ENCODE measurements at places on chromosomes 3 and 15.

GRCh38 chr3:57283334-57283733 lies 9.2 kb downstream of the ASB14 start:
- DNase-seq: no peak

- DNase-seq: no peak
Measured at GRCh38 chr3:99901200-99901926, 83.7 kb downstream of the CMSS1 start.

DNA sequence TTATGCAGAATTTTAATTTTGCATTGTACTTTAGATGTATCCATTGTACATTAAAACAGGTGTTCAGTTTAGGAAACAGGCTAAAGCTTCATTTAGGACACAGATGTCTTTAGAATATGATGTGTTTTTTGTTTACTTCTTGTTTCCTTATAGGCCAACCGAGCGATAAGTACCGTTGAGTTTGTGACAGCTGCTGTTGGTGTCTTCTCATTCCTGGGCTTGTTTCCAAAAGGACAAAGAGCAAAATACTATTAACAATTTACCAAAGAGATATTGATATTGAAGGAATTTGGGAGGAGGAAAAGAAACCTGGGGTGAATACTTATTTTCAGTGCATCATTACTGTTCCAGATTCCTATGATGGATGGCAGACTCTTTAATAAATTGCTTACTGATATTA lies 29.4 kb downstream of the PLAAT1 start:
- no peak for DNase-seq

DNA sequence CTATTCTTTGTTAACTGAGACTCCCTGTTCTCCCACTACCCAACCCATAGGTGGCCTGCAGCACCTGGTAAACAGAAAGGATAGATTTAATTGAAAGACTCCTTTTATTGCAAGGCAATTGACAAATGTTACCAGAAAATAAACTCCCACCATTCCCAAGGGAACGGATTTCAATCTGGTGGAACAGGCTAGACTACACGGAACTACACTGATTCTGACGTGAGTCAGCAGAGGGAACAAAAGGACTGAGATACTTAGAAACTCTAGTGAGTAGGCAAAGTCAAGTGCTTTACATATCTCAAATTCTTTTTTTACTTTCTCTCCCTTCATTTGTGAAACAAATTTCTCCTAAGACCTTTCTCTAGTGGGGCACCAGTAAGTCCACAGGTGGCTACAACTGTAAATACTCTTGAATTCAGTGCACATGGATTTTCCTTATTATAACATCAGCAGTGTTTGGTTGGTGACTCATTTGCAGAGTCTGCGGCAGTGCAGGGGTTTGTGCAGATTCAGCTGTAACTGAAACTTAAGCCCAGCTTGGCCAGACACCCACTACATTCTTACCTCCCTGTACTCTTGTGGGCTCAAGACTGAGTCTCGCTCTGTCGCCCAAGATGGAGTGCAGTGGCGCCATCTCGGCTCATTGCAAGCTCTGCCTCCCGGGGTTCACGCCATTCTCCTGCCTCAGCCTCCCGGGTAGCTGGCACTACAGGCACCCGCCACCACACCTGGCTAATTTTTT lies 34.3 kb upstream of the PLSCR2 start:
- no peak for DNase-seq
